ENCODE measurements at places on chromosomes 6 and 20. TPM values are rescaled to one million over a fixed set of nuclear protein-coding genes. Genes with fewer than 3 reads are reported as not detected.

DNA sequence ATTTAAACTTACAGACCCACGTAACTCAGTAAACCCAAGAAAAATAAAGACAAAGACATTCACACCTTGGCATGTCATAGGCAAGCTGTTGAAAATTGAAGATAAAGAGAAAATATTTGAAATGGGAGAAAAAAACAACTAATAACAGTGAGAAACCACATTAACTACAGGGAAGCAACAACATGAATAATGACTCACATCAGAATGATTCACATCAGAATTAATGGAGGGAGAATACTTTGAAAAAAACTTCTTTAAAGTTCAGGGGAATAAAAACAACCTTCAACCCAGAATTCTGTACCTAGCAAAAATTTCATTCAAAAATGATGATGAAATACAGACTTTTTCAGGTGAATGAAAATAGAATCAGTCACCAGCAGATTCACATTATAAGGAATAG lies 32.9 kb upstream of the SLC22A3 start:
- no peak for DNase-seq

DNA sequence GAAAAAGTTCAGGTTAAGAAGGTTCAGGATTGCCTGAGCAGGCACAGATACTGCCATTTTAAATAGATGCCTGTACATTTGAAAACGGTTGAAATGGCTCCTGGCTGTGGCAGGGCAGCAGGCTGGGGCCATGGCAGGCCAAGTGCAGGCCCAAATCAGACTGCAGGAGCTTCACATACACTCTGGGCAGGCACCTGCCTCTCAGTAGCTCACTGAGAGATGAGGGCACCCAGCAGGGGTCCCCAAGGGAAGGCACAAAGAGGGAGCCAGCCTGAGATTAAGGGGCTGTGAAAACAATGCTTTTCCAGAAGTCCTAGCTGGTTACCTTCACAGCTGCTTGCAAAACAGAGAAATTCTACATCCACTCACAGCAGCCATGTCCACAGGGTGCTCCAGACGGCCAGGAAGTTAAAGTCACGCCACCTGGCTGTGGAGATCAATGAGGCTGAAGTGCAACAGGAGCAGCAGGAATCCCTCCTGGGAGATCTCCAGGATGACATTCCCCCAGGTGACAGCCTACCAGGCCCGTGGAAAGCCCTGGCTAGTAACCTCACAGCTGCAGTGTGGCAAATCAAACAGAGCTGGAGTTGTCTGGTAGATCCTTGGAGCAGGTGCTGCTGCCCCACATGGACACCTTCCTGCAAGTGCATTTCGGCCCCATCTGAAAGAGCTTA lies 6.2 kb upstream of the RAET1E start:
- no peak for DNase-seq

DNA sequence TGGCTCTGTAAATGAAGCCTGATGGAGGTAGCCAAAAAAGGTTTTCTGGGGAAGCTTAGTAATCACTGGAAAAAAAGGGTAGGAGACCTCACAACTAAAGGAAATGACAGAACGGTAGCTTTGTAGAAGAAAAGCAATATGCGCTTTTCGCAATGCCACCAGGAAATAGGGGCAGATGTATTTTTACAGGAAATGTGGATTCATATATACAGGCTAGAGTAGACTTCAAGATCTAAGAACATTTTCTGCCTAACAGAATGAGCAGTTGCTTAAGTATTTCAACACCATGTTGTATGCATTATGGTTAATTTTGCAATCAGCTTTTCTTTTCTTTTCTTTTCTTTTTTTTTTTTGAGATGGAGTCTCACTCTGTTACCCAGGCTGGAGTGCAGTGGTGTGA lies 219.6 kb downstream of the CD83 start:
- DNase-seq: no peak

DNA sequence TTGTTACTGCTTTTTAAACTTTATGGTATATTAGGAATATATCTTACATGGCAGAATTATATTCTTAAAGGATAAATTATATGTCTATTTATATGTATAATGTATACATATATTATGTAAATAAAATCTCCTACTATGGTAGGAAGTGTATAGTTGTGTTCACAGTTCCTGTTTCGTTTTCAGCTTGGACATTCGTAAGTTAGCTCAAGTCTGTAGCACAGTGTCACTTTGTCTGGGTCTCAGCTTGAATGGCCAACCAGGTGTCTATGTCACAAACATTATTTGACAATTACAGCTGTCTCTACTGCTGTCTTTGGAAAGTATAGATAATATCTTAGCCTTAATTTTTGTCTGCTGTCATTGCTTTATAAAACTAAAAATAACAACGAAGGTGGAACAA lies 303.9 kb downstream of the CDKAL1 start:
- DNase-seq: no peak

- no peak for DNase-seq
These were observed 23.5 kb downstream of the KIAA0408 start for GRCh38 chr6:127435626-127436220.

GRCh38 chr6:152356662-152357061 lies 280.5 kb downstream of the SYNE1 start:
- DNase-seq: no peak

DNA sequence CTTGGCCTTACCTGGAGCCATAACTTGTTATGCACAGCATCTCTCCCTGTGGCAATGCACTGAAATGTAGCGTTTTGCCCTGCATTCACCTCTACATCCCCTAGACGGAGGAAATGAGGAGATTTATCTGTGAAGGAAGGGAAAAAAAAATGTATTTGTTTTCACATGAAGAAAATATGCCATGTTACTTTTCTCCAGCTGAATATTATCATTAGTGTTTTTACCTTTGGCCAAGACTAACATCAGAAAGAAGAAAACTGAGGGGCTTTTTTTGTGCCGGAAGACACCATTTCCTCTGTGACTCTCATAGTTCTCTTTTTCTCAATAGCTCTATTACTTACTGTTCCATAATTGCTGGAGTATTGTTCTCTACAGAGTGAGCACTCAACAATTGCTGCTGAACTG lies 280.4 kb downstream of the PTPRK start:
- no peak for DNase-seq

Gene OPRL1
- 1.4 TPM for total RNA-seq

Gene HLA-DPB1
- total RNA-seq: 52.1 TPM

Gene KCNK15
- total RNA-seq: 5.6 TPM

Measured in esophagus muscularis mucosa (tissue), 4 donors.